Mammary epithelial cell (primary cell): ENCODE measurements at places on chromosomes 4 and X. TPM values are rescaled to one million over a fixed set of nuclear protein-coding genes. Genes with fewer than 3 reads are reported as not detected.

GRCh38 chr4:94333866-94334265 lies 8.8 kb downstream of the HPGDS start:
- no peak for DNase-seq

DNA sequence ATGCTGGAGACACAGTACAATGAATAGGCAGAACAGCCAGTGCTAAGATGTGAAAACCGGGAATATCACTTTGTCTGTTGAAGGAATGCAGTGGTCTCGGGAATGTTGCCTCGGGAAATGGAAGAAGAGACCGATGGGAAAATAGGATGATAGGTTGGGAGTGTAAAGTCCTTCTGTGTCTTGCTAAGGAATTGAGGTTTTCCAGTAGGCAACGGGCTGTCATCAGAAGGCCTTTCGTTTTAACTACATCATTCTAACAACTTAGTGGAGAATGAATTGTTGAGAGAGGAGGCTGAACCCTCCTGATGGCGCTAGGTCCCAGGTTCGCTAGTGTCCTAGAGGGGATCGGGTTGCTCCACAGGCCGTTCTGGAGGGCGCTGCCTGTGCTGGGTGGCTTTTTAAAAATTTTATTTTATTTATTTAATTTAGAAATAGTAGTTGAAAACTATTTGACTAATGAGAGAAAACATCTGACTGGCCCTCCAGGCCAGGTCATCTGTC lies 730 bp downstream of the VBP1 start:
- no peak for DNase-seq

- no peak for DNase-seq
Observed at GRCh38 chr4:133355633-133356032, 206.5 kb downstream of the PCDH10 start.

DNA sequence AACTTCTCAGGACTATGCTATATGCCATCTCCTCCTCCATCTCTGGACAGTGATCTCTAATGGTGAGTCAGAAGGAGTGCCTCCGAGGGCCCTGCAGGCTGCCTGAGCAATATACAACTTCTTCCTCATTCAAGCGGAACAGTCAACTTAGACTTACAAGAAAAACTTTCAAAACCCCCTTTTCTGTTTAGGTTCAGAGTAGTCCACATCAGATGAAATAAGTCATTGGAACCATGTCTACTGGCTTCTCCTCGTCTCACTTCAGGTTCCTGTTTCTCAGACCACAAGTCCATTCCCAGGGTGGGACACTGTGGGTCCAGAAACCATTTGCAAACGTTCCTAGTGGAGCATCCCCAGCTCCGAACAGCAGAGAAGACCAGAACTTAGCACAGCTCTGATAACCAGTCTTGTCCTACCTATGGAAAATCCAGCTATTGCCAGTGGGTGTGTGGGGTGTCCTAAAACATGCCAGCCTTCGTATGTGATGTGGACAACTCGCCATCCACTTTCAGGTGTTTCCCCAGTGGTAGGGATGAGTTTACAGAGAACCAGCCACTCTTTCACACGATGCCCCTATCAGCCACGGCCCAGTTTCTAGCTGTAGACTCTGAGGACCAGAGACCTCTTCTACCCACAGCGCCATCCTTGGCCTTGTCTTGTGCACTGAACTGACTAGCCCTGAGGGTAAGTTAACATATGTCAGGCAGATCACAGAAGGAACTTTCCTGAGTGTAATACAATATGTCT lies 32.7 kb upstream of the NKRF start:
- no peak for DNase-seq

DNA sequence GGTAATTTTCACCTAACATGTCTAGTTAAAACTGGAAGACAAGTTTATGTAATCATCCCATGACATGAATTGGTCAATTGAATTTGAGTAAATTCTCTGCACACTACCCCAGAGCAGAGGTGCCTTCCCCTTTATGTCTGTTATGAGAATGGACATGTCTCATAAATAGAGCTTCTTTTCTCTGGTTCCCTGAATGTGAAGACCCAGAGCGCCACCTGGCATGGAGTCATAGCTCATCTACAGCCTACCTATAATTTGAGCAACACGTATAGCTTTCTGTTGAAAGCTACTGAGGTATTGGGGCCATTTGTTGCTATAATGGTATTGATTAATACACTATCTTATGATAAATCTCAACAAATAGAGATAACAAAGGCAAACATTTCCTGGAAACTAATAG lies 626.5 kb upstream of the GALNTL6 start:
- no peak for DNase-seq

Gene RAI2
- not detected for polyA plus RNA-seq

Gene SLC49A3
- polyA plus RNA-seq = not detected

Gene PLAC8
- polyA plus RNA-seq = 10.4 TPM

- DNase-seq = no peak
Observed at GRCh38 chrX:53950130-53950733, 94.0 kb downstream of the PHF8 start.

GRCh38 chr4:7766661-7767345 lies 172.9 kb downstream of the AFAP1 start:
- no peak for DNase-seq

Gene SPANXA1
- not detected for polyA plus RNA-seq
